ENCODE measurements at places on chromosomes 6 and 20.

DNA sequence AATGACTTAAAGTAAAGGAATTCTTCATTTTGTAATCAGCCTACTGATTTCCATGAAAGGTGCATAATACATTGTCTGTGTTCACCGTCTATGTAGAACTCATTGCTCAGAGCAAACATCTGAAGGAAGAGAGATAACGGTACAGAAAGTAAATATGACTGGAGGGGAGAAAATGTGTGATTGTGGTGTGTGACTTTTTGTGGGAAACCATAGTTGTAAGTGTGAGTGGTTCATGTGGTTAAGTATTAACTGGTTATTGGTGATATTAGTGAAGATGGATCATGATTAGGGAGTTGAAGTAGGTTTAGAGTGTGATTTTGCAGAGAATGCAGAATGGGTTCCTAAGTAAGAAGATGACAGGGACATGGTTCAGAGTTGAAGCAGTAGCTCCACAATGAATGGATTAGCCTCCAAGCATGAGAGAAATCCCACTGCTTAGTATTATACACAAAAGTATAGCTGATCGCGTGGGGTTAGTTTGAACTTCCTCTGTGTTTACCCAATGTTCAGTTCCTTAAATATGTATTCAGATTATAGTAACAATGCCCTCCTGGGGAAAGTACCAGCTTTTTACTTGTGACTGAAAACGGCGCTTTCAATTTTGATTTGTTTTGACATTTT is 368.9 kb downstream of the UTRN start:
- H3K27ac ChIP-seq, result no peak overlapping the region
- H3K4me3 ChIP-seq, result no peak overlapping the region
- H3K4me1 ChIP-seq, result peaks cover 3% of the 10 kb centered on the region
- no peak for DNase-seq
- H3K27me3 ChIP-seq, result no peaks in the 10 kb centered on the region

GRCh38 chr6:37025621-37026466 is 20.4 kb downstream of the FGD2 start:
- peaks cover 13% of the 10 kb centered on the region for H3K4me1 ChIP-seq
- no peak for DNase-seq
- peaks cover 26% of the 10 kb centered on the region for H3K27me3 ChIP-seq
- H3K27ac ChIP-seq, result no peak overlapping the region

- no peaks in the 10 kb centered on the region for H3K27me3 ChIP-seq
- no peak overlapping the region for H3K4me3 ChIP-seq
- no peak overlapping the region for H3K27ac ChIP-seq
These were observed 140.6 kb downstream of the MTHFD1L start for GRCh38 chr6:151005896-151006632.

DNA sequence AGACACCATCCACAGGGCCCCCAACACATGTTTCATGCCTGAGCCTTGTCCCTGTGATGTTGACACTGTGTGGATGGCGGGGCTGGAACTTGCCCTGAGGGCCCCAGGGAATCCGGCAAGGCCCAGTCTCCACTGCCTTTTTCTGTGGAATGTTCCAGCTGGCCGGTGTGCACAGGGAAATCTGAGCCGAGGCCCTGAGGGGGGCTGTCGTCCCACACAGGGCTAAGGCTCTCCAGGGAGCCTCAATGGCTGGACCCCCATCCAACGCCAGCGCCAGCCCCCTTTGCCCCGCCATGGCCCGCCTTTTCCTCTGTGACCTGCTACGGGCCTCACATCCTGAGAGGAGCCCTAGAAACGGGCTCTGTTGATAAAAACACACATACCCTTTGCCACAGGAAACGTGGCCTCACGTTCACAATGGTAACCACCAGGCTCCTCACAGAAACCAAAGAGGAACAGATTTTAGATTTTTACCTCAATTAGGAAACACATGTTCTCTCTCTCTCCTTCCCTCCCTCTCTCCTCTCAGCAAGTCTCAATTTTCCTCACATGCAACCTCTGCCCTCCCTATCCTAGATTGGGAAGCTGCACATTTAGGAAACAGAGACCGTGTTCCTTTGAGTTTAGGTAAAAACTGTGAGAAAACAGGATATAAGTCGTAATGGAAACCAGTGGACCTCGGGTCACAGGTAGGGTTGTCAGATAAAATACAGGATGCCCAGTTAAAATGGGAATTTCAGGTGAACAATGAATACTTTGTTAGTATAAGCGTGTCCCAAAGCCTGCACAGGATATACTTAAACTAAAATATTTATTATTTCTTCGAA is 13.7 kb upstream of the ZNF831 start:
- no peaks in the 10 kb centered on the region for H3K27me3 ChIP-seq
- no peaks in the 10 kb centered on the region for H3K4me1 ChIP-seq
- H3K4me3 ChIP-seq, result no peak overlapping the region
- H3K36me3 ChIP-seq, result no peaks in the 10 kb centered on the region
- DNase-seq, result no peak

DNA sequence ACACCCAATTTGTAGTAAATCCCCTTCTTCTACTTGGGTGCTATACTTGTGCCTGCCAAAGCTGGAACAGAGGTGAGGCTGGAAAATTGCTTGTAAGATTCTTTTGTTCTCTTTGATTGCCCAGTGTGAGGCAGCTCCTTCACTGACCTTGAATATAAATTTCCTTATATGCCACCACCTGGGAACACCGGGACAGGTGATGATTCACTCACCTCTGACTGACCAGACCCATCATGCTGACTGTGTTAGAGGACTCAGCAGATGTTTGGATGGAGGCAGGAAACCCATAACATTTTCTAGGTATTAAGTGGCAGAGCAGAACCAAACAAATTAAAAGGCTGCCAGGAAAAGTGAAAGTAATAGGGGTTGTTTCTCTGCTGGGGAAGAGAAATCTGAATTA is 120.9 kb downstream of the GRM1 start:
- H3K4me3 ChIP-seq, result no peak overlapping the region
- DNase-seq, result no peak
- no peaks in the 10 kb centered on the region for H3K36me3 ChIP-seq
- no peak overlapping the region for H3K27ac ChIP-seq

- H3K36me3 ChIP-seq, result no peaks in the 10 kb centered on the region
- H3K27me3 ChIP-seq, result no peaks in the 10 kb centered on the region
- H3K27ac ChIP-seq, result peak overlapping the region; percentile 95
- peak overlapping the region; percentile 96 for H3K4me3 ChIP-seq
- peak; percentile 65 for DNase-seq
These were observed 2.6 kb downstream of the GJA1 start for GRCh38 chr6:121437851-121438651.

DNA sequence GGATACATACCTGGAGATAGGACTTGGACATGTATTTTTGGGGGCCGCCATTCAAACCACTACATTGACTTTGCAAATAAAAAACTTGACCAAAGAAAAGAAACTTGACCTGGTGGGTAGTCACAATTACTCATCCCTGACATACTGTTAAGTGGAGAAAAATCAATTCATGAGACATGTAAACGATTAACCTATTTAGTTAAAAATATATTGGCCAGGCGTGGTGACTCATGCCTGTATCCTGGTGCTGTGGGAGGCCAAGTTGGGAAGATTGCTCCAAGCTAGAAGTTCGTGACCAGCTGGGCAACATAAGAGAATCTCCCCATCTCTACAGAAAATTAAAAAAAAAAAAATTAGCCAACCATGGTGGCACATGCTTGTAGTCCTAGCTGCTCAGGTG is 2.5 kb upstream of the SRSF12 start:
- peaks cover 12% of the 10 kb centered on the region for H3K4me1 ChIP-seq
- peak; percentile 20 for DNase-seq

DNA sequence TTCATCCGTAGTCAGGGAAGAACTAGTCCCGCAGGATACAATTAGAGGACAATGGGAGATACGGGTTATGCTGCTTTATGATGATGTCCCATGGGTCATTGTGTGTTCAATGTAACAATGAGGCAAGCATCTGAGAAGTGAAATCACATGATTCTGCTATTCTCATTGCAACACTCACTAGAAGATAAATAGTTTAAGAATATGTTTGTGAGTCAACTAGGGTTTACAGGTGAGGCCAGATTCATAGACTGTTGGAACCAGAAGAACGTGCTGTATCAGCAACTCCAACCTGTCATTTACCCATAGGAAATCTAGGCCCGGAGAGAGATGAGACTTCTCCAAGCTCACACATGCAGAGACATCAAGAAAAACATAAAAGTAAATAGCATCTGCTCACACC is 80.8 kb downstream of the SCML4 start:
- H3K4me3 ChIP-seq, result no peak overlapping the region
- no peak for DNase-seq
- H3K4me1 ChIP-seq, result no peaks in the 10 kb centered on the region

GRCh38 chr6:51678905-51679620 is 408.4 kb downstream of the PKHD1 start:
- no peak overlapping the region for H3K4me3 ChIP-seq
- no peak overlapping the region for H3K27ac ChIP-seq
- H3K4me1 ChIP-seq, result no peaks in the 10 kb centered on the region
- no peaks in the 10 kb centered on the region for H3K36me3 ChIP-seq
- H3K27me3 ChIP-seq, result no peaks in the 10 kb centered on the region

- H3K27me3 ChIP-seq, result no peaks in the 10 kb centered on the region
- peak overlapping the region; percentile 21 for H3K4me3 ChIP-seq
These were observed 8.5 kb downstream of the IGF2R start for GRCh38 chr6:159977255-159977903.

- no peak for DNase-seq
- H3K4me3 ChIP-seq, result no peak overlapping the region
- peaks cover 34% of the 10 kb centered on the region for H3K4me1 ChIP-seq
These were observed 4.0 kb upstream of the ACSS1 start for GRCh38 chr20:25061821-25062530.

DNA sequence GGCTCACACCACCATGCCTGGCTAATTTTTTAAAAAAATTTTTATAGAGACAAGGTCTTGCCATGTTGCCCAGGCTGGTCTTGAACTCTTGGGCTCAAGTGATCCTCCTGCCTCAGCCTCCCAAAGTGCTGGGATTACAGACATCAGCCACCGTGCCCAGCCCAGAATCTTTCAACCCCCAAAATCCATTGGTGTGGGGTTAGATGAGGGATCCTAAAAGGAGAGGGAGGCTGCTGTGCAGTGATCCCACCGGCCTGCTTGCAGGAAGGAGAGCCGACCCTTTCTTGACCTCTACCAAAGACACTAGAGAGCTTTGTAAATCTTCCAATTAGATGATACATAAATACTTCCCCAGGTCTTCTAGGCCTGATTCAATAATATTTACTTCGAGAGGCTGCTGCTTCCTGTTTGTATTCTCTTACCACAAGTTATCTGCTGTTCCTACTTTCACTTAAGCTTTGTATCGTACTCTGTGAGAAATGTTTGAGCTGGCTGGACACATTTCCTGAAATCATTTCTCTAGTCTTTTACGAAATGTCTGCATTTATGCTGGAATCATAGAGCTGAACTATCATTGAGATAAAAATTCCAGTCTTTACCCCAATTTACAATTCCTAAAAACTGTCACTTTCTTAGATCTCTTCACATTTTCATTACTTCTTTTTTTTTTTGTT is 49.3 kb upstream of the IER3 start:
- DNase-seq, result peak; percentile 94
- H3K36me3 ChIP-seq, result no peaks in the 10 kb centered on the region
- H3K4me1 ChIP-seq, result peaks cover 3% of the 10 kb centered on the region
- H3K27ac ChIP-seq, result peak overlapping the region; percentile 58
- no peak overlapping the region for H3K4me3 ChIP-seq

DNA sequence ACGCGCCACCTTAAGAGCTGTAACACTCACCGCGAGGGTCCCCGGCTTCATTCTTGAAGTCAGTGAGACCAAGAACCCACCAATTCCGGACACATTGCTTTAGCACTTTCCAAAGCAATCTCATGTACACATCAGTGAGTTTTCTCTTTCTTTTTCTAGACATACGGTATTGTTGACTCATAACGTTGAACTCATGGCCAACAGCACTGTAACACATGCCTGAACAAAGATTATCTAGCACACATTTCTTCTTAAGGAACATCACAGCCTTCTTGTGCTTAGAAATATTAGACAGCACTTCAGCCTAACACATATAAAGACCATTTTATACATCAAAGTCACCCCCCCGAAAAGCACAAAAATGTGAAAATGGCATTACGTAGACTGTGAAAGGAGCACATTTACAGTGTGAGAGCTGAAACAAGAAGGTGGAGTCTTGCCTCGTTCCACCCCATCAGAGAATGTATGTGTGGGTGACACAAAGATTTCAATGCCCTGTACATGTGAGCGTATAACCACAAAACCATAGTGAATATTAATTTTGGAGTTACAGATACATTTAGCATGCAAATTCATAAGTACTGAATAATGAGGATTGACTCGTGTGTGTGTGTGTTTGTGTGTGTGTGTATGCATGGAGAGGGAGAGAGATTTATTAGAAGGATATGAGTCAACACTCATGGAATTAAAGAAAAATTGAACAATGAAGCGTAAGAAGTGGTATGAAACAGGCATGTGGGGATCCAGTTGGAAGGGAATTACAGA is 134.1 kb downstream of the FAM83B start:
- no peak overlapping the region for H3K27ac ChIP-seq
- no peaks in the 10 kb centered on the region for H3K36me3 ChIP-seq
- no peaks in the 10 kb centered on the region for H3K4me1 ChIP-seq
- no peaks in the 10 kb centered on the region for H3K27me3 ChIP-seq
- DNase-seq, result peak; percentile 29
- H3K4me3 ChIP-seq, result no peak overlapping the region

- no peaks in the 10 kb centered on the region for H3K27me3 ChIP-seq
- no peak overlapping the region for H3K27ac ChIP-seq
- no peaks in the 10 kb centered on the region for H3K36me3 ChIP-seq
- H3K4me1 ChIP-seq, result peaks cover 6% of the 10 kb centered on the region
- DNase-seq, result peak; percentile 7
These were observed 223.7 kb downstream of the GMDS start for GRCh38 chr6:2021713-2022125.

DNA sequence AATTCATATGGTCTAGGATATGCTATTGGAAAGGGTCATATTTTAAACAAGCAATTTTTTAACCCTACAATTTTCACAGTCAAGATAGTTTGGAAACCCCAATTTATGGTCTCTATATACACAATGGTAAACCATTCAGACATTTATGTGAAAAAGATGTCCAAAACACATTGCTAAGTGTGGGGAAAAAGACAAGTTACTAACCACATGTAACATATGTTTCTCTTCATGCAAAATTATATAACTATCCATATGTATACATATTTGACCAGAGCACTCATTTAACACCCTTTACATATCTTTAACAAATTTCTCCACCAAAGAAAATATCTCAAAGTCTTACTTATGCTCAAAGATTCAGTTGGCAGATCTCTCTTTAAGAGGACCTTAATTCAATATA is 110.6 kb downstream of the RNGTT start:
- H3K4me1 ChIP-seq, result no peaks in the 10 kb centered on the region
- H3K27me3 ChIP-seq, result no peaks in the 10 kb centered on the region
- no peak overlapping the region for H3K27ac ChIP-seq
- H3K4me3 ChIP-seq, result no peak overlapping the region
- no peaks in the 10 kb centered on the region for H3K36me3 ChIP-seq

GRCh38 chr20:16293590-16293989 is 279.7 kb downstream of the KIF16B start:
- no peak overlapping the region for H3K4me3 ChIP-seq
- no peak overlapping the region for H3K27ac ChIP-seq
- peak; percentile 14 for DNase-seq
- H3K27me3 ChIP-seq, result no peaks in the 10 kb centered on the region

DNA sequence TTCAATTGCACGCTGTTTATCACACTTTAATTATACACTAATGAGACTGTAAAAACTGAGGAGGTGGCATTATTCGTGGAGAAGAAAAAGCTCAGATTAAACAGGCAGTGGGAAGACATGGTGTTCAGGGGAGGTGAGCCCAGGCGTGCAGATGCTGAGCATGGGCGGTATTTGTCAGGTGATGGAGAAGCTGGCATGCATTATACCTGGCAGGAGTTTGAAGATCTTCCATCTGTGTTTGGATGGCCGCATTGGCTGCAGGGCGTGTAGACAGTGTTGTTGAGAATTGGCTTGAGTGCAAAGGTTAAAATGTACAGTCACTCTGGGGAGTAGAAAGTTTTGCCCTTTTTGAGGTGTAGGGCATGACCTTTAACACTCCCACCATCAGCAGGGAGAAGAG is 213.8 kb downstream of the ERMARD start:
- H3K27ac ChIP-seq, result no peak overlapping the region
- no peak overlapping the region for H3K4me3 ChIP-seq
- no peaks in the 10 kb centered on the region for H3K4me1 ChIP-seq
- no peak for DNase-seq

Measured in mesenchymal stem cell (in vitro differentiated cells and primary cell).